ENCODE measurements at places on chromosomes 12 and 14.

DNA sequence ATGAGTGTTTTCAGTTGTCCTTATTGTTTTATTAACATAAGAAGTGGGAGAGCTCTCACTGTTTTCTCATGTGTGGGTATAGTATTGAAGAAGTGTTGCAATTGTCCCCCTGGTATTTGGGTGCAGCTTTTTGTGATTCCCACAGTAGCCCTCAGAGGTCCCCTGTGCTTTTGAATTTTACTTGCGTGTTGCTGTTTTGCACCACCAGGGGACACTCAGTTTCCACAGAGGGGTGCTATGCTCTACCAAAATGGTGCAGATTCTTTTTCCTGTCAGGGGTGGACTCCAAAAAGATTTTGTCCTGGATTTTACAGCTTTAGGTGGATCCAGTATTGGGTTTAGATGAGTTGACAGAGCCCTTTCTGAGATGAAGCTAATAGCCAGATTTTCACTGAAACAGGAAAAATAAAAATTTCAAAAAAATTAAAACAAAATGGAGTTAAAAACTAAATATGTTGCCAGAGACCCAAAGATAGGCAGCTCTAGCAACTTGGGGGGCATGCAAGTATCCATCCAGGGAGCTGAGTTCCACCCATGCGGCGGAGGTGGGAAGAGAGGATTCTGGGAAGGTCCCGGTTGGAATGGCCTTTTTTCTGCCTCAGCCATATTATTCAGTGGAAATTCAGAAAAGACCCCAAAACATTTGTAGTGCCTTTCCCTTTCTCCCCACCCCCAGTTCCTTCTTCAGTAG lies 50.2 kb downstream of the TTLL5 start:
- DNase-seq, result no peak

GRCh38 chr12:117547209-117547608 lies 185.8 kb upstream of the NOS1 start:
- DNase-seq, result no peak

- no peak for DNase-seq
Observed at GRCh38 chr14:101581806-101582205, 20.5 kb downstream of the DIO3 start.

DNA sequence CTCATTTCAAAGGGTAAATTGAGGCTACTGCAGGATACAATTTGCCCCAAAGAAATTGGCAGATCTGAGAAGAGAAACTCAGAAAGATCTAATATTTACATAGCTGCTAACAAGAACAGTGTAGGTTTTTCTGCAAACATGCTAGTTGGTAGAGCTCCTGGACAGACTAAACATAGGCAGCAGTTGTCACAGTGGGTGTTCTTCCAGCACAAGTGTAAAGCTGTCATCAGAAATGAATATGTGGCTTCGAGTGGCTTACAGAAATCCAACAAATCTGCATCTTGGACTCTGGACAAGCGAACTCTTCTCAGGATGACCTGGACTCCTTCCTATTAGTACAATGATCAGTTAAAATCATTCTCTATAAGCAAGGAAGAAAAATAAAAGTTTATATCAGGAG lies 5.9 kb downstream of the CBX5 start:
- DNase-seq, result no peak

DNA sequence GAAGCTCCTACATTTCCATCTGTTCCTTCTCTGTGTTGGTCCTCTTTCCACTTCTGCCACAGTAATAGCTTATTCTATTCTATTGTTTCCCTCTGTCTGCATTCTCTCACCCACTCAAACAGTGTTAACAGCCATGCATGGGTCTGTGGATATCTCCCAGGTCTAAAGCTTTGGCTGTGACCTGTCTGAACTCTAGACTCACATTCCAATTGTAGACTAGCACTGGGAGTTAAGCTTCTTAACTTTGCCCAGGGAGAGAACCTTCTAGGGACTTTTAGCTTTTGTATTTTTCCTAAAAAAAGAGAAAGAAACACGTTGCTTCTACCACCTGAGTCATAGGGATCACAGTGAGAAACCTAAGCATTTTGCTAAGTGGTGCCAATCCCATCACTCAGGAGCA lies 36.7 kb downstream of the PTPRR start:
- DNase-seq, result no peak

GRCh38 chr12:26252946-26253345 lies 57.6 kb downstream of the SSPN start:
- no peak for DNase-seq

DNA sequence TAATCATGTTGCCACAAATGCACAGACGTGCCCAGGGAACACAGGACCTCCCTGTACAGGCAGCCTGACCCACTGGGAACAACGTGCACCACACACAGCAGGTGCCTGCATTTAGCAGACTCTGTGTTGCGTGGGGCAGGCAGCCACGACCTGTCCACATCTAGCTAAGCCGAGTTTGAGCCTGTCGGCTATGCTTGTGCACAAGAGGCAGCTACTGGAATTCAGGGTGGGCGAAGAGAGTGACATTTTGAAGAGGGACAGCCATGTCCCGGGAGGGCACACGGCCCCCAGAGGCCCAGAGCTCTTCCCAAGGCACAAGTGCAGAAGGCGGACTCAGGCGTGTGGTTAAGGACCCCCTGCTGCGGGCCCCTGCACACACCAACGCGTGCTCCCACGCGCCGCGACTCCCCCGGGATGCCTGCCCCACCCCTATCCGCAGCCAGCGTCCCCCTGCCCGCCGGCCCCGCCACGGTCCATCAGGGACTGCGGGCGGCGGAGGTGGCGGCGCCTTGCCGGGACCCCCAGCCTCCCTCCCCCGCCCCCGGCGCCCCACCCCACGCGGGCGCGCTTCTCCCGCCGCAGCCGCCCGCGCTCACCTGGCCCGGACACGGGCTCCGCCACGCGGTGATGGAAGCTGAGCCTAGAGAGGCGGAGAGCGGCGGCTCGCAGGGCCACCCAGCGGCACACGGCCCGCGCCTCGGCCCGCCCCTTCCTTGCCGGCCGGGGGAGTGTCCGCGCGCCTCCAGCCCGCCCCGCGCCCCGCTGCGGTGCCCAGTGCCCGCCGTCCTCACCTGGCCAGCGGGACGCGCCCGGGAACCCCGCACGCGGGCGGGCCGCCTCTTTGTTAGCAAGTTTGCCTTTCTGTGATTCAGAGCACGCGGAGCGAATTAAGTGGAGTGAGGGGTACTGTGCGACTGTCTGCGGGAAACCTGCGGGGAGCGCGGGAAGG lies 125.3 kb upstream of the PRMT8 start:
- DNase-seq, result no peak

GRCh38 chr12:52132754-52133161 lies 53.3 kb downstream of the SMIM41 start:
- DNase-seq, result no peak

DNA sequence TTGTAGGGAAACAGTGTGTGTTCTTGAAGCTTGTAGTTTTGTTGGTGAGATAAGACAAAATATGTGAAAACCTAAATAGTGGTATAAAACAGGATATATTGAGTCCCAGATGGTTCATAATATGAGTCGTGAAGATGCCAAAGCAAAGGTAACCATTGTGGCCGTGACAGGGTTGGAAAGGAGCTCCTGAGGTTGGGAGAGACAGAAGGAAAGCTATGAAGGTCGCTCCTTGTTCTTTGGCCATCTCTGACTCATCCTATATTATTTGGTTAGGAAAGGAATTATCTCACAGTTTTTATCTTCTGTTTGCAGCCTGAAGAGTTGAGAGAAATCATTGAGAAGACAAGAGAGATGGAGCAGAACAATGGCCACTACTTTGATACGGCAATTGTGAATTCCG lies 27.1 kb downstream of the ATP6V1D start:
- no peak for DNase-seq

DNA sequence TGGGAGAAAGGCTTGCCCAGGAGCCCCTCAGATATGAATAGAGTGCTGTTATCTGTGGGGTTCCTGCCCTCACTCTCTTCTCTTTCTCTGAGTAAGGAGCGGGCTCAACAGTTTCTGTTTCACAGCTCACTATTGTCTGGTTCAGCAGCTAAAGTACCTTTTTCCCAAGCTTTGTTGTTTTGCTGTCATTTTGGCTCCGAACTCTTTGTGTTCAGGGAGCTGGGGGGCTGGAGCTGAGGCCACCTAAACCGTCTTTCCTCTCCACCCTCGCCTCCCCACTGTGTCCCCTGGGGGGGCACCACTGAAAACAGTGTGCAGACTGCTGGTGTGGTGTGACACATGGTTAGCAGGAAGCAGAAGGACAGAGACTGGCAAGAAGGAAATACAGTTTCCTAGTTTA lies 51.4 kb downstream of the FBXW8 start:
- no peak for DNase-seq

- DNase-seq, result no peak
Observed at GRCh38 chr14:68625366-68626090, 167.3 kb downstream of the ZFP36L1 start.

All from H54 (cell line).